ENCODE measurements at places on chromosomes 4 and X.

- no peak for DNase-seq
Measured at GRCh38 chr4:61336488-61336887, 136.4 kb downstream of the ADGRL3 start.

- no peak for DNase-seq
Measured at GRCh38 chrX:32687379-32687778, 524.0 kb downstream of the DMD start.

DNA sequence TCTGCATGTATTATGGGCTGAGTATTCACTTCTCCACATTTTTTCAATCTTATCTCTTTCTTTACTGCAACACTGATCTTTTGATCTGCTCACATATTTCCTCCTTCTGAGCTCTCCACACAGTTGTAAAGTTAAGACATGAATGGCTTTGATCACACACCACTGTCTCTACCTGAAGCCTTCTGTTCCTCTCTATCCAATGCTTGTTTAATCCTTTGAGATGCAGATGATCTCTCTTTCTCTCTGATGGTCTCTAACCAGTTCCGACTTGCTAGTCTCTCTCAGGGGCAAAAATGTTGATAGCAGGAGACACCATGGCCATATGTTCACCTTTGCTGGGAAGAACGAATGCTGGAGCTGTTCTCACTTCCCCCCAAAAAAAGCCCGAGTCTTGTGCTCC, 162.4 kb downstream of the UNC5C start:
- DNase-seq = no peak

DNA sequence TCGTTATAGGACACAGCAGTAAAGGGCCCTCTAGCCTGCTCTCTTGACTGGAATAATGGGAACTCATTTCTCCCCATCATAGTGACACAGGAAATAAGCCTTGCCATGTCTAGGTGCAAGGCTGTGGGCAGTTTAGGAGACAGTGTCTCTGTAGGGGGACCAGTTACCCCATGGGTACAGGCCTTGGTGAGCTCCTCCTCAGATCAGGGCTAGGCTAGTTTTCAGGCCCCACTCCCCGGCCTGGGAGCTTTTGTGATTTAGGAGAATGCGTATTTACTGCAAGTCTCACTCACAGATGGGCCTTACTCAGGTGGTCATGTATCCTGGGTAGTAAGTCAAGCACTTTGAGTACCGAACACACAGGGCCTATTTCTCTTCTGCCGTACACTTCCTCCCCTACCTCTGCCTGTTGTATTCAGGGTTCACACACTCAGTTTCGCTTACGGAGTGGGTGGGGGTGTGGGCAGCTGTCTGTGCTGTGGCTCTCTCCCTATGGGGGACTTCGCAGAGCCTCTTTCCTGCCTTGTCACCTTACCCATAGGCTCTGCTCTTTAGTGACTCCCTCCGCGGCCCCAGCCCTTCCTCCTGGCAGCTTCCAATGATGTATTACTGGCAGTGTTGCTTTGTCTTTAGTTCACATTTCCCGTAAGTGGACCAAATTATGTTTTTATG, 34.2 kb downstream of the FAM193A start:
- DNase-seq = no peak

GRCh38 chr4:76200771-76201231, 12.8 kb downstream of the SCARB2 start:
- no peak for DNase-seq

DNA sequence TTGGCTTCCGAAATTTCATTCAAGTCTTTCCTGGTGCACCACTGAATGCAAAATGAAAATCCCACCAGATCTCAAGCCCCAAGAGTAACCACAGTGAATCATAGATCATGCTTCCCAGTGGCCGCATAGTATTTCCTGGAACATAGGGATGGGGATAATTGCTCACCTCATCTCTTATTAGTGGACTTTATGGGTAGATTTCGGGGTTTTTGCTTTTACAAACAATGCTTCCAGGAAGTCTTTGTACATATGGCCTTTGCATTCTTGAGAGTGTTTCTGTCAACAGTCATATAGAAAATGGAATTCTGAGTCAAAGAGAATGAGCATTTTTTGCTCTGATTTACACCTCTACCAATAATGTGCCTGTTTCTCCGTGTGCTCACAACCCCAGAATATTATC, 53.4 kb downstream of the PPEF2 start:
- DNase-seq = no peak

GRCh38 chr4:6929812-6930464, 20.3 kb downstream of the TBC1D14 start:
- no peak for DNase-seq

DNA sequence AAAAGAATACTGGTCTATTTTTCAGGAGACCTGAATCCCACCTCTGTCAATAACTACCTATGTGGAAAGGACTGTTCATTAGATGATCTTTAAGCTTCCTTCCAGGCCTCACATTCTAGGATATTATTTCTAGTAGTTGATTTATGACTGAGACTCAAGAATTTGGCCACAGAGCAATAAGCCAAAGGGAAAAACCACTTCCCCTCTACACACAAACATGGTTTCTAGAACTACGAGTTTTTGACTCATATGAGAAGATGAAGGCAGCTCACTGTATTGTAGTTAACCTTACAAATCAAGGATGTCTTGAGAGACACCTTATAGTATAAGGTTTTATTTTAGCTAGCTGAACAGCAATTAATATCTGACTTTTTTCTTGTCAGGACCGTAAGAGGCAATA, 36.9 kb upstream of the GDPD2 start:
- DNase-seq = no peak

DNA sequence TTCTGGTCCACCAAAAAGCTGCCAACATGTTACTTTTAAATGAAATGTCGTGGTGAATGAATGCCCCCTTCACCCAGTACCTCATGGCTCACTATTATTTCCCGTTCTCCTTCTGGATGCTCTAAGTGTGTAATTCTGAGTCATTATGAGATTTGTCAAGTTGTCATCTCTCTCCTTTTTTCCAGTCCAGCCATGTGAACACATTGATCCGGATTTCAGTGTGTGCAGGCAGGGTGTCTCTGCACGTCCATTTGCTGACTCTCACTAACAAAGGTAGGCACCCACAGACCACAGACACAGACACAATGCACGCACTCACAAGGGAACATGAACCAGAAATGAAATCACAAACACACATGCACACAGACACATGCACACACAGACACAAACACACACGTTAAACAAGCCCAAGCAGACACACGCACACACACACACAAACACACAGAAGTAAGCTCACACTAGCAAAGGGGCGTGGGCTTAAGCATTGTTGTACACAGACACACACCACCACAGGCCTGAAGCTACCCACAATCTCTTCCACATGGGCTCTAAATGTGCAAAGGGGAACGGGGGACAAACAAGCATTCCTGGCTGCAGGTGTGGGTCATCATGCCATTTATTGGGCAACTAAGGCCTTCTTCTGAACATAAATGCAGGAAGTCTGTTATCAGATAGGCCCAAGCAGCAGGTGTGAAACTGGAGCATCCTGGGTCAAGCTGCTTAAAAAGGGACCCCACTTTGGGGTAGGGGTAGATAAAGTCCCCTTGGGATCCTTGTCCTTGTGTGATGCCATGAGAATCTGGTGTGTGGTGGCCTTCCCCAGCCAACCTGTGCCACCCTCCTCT, 58.1 kb downstream of the NBDY start:
- DNase-seq = no peak

DNA sequence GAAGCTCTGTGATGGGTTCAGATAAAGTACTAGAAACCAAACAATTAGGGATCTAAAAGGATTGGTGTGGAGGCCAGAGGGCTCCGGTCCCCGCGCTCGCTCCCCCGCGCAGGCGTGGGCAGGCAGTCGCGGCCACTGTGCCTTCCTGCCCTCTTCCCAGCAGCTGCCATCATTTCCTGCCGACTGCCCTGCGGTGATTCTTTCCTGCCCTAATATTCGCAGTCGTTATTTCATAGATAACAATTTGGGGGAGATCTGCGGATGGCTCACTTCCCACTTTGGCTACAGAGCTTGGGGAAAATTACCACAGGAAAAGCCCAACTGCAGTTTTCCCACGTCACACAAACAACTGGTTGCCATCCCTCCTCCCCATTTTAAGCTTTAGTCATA, 2.2 kb downstream of the GRIA2 start:
- no peak for DNase-seq

DNA sequence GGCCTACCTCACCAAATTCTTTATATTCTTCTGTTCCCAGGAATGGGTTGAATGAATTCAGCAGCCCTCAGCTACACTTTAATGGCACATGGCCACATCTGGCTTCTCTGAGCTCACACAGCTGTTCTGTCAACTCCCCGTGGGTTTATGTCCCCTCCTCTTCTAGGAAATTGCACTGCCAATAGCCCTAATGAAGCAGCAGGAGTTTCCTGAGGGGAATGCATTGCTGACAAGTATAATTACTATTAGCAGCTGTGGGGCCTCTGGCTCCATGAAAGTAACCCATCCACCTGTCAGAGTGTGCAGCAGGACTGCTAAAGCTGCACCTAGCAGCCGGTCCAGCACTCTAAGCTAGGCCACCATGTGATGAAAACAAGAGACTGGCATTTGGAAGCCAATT, 50.3 kb downstream of the FTHL17 start:
- DNase-seq = no peak

- no peak for DNase-seq
Measured at GRCh38 chr4:2285613-2286381, 23.9 kb upstream of the MXD4 start.
